ENCODE measurements at places on chromosomes 7 and 10.
A peak's percentile ranks its signal among the peaks of the same experiment; 100 is the strongest.

- peak; percentile 7 for DNase-seq
These were observed 35.3 kb downstream of the VSTM4 start for GRCh38 chr10:49080071-49080470.

GRCh38 chr7:30797176-30798040 is 26.2 kb downstream of the MINDY4 start:
- no peak for DNase-seq

DNA sequence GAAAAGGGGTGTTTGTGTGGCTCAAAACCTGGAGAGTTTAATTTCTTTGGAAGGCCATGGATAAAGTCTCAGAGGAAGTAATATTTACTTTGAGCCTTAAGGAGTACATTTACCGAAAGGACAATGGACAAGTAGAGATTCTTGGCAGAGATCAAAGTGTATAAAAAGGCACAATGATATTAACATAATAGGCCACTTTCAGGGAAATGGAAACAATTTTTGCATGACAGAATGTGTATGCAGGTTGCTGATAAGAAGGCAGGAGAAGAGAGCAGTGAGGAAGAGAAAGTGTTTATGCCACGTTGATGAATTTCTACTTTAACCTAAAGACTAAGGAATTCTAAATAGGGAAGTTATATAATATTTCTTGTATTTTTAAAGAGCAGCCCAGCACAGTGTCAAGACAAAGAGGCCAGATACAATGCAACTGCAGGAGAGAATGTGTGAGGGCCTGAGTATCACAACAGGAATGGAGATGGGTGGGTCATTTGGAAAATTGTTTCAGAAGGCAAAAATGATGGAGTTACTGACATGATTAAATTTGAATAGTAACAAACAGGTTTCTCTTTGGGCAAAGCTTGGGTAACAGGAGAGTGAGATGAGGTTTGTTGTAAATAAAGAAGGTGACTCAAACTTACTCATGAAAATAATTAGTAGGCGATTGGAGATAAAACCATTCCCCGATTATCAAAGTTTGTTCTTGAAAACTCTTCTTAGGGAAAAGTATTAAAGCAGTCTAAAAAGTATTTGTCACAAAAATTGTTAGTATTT is 84.1 kb downstream of the THSD7A start:
- DNase-seq, result no peak

GRCh38 chr7:28979776-28980175 is 21.6 kb upstream of the TRIL start:
- DNase-seq, result no peak

DNA sequence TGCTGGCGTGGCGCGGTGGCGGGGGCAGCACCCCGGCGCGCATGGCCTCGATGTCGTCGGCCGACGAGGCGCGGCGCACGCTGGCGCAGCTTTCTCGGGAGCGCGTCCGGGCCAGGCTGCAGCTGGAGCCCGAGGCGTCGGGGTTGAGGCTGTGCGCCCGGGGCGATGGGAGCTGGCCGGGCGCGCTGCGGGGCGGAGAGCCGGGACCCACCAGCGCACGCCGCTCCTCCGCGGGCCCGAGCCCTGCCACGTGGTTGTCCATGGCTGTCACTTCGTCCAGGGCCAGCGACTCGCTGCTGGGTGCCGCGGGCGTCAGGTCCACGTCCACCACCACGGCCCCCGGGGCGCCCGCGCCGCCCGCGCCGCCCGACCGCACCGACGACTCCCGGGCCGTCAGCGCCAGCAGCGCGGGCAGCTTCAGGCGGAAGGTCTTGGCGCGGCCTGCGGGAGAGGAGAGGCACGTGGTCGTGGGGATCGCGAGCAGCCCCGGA is 20.0 kb downstream of the KCNH2 start:
- no peak for DNase-seq

GRCh38 chr10:61329854-61330253 is 123.3 kb downstream of the TMEM26 start:
- no peak for DNase-seq

DNA sequence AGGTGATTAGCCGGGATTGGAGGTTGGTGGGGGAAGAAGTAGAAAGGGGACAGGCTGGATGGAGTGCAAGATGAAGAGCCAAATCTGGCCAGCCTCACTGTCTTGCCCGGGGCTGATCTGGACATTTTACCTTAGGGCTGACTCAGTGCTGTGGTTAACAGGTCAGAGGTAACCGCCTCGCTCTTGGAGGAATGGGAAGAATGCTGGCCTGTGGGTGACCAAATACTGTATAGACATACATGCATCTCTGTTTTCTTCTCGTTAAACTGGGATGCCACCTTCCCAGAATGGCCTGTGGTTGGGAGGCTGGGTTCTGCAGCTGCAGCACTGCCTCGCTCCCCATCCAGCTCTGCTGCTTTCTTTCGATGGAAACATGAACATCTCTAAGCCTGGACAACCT is 120.0 kb downstream of the SEC23IP start:
- DNase-seq, result no peak

GRCh38 chr10:100469756-100470155 is 6.9 kb downstream of the WNT8B start:
- DNase-seq, result no peak

- DNase-seq, result no peak
These were observed 174.2 kb upstream of the INHBA start for GRCh38 chr7:41877118-41877517.

DNA sequence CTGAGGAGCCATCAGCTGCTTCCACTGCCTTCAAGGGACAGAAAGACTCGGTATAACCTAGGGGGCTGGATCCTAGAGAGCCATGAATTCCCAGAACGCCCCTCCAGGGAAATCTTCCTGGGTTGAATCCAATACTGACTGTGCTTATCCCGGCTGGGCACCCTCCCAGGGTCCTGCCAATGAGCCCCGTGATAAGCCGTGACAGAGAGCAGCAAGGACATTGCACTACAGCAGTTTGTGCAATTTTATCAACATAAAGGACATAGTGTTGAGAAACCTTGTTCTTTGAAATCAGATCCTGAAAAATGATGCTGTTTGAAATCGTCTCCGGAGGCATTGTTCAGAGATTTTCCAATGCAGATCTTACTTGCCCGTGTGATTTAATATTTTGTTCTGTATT is 18.8 kb downstream of the AKR1B1 start:
- no peak for DNase-seq

GRCh38 chr7:131521651-131522163 is 34.7 kb downstream of the PODXL start:
- DNase-seq, result peak; percentile 42

- no peak for DNase-seq
These were observed 1.6 kb downstream of the FFAR4 start for GRCh38 chr10:93568105-93568390.

DNA sequence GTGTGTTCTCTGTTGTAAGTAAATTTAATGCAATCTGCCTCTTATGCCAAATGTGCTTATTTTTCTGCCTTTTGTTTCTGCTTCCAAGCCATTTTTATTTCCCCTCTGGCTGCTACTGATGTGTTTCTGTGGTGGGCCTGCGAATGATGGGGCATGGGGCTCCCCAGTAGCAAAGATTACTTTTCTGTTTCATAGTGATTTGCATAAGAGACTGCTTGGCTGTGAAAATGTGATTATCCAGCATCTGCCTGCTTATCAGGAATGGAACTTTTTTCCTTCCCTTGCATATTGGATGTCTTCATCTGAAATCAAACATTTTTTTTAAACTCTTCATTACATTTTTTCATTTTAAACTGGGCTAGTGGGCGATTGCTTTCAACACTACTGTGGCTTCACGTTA is 57.7 kb upstream of the BTBD16 start:
- DNase-seq, result no peak

GRCh38 chr10:123766012-123766411 is 99.9 kb downstream of the GPR26 start:
- DNase-seq, result no peak

DNA sequence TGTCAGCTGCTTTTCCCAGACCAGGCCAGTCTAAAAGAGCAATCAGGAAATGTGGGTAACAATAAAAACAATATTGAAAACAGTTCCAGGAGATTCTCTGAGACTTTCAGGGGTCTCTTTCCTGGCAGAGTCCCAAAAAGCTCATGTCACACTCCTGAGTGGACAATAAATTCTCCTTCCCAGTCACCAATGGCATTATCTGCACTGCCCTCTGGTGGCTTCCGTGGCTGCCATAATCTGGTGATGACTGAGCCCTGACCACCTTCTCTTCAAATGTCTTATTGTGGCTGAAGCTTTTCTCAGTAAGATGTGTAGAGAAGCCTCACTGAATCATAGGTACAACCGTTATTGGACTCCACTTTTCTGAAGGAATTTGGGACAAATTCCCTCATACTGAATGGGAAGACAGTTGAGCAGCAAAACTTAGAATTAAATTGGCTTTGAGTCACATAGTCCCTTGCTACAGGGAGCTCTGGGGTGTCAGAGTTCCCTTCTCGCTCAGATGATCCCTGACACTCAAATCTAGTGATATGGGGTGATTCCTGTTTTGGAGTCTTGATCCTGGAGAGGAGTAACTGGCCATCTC is 24.4 kb upstream of the ASAH2 start:
- peak; percentile 17 for DNase-seq

DNA sequence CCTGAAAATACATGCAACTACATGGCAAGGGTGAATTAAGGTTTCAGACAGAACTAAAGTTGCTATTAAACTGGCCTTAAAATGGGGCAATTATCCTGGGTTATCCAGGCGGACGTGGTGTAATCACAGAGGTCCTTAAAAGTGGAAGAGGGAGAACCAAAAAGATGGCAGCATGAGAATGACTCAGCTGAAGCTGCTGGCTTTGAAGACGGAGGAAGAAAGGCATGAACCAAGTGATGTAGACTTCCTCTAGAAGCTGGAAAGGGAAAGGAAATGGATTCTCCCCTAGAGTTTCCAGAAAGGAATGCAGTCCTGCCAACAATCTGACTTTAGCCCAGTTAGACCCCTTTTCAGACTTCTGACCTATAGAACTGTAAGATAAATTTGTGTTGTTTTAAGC is 27.0 kb upstream of the UBN2 start:
- DNase-seq, result no peak

DNA sequence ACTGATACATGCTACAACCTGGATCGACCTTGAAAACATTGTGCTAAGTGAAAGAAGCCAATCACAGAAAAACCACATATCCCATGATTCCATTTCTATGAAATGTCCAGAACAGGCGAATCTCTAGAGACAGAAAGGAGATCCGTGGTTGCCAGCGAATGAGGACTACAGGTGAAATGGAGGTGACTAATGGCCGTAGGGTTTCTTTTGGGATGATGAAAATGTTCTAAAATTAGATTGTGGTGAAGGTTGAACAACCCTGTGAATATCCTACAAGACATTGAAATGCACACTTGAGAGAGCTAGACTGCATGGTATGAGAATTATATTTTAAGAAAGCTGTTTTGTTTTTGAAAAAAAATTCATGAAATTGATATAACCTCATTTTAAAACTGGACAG is 188.5 kb upstream of the PLXNA4 start:
- DNase-seq, result no peak

- DNase-seq, result no peak
These were observed 27.5 kb downstream of the LRGUK start for GRCh38 chr7:134154581-134155130.

GRCh38 chr7:154415709-154416399 is 363.7 kb downstream of the DPP6 start:
- DNase-seq, result no peak

DNA sequence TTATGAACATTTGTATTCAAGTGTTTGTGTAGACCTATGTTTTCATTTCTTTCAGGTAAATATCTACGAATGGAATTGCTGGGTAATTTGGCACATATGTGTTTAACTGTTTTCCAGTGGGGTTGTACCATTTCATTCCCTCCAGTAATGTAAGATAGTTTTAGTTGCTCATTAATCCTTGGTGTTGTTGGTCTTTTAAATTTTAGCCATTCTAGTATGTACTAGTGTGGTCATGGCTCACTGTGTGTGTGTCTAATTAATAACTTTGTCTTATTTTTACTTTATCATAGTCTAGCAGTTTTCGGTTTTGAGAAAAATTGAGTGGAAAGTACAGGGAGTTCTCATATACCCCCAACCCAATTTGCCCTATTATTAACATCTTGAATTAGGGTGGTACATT is 278.8 kb downstream of the CAMK1D start:
- no peak for DNase-seq

- no peak for DNase-seq
These were observed 35.9 kb upstream of the FAM3C start for GRCh38 chr7:121431996-121432395.

DNA sequence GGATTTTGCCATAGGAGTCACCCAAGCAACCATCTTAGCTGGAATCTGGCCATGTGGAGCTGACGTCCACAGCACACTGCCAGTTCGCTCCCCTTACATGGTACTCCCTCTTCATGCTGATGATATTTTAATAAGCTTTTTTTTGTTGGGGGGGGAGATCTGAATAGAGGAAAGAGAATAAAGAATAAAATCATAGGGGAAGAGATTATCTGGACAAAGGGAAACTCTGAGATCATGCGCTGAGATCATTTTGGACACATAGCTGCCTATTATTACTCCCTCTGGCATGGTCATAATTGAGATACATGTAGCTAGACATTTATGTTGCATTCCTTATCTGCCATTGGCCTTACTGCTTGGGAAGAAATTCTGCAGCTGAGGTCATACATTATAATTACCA is 282.7 kb downstream of the HTR7 start:
- no peak for DNase-seq

DNA sequence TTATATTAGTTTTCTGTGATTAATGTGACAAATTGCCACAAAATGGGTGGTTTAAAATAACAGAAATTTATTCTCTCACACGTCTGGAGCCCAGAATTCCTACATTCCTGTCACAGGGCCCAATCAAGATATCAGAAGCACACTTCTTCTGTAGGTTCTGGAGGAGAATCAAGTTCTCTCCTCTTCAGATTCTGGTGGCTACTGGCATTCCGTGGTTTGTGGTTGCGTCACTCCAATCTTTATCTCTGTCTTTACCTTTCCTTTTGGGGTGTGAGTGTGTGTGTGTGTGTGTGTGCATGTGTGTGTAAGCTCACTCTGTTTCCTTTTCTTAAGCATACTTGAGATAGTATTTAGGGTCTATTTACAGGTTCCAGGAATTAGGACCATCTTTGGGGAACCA is 115.5 kb upstream of the DKK1 start:
- DNase-seq, result no peak

DNA sequence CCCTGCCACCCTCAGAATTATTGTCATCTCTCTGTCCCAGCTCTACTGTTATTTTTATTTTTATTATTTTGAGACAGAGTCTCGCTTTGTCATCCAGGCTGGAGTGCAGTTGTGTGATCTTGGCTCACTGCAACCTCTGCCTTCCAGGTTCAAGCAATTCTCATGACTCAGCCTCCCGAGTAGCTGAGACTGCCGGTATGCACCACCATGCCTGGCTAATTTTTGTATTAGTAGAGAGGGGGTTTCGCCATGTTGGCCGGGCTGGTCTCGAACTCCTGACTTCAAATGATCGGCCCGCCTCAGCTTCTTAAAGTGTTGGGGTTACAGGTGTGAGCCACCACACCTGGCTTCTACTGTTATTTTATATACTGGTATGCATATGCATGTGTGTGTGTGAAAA is 11.0 kb downstream of the CALHM2 start:
- no peak for DNase-seq

GRCh38 chr7:133300811-133301210 is 47.9 kb downstream of the EXOC4 start:
- peak; percentile 4 for DNase-seq

GRCh38 chr7:45601816-45602540 is 27.8 kb downstream of the ADCY1 start:
- DNase-seq, result no peak

- no peak for DNase-seq
These were observed 156.8 kb downstream of the RNF216 start for GRCh38 chr7:5624386-5625365.

- DNase-seq, result peak; percentile 47
These were observed 44.3 kb upstream of the ZC3HAV1 start for GRCh38 chr7:139153832-139154231.

Data from fibroblast of villous mesenchyme (primary cell).